Kidney capillary endothelial cell (primary cell): ENCODE measurements at places on chromosomes 4 and X.

- DNase-seq, result no peak
Observed at GRCh38 chr4:154465085-154465484, 26.5 kb downstream of the DCHS2 start.

GRCh38 chr4:109199585-109199984 is 102.9 kb downstream of the COL25A1 start:
- no peak for DNase-seq

- DNase-seq, result no peak
Observed at GRCh38 chr4:81896936-81897335, 425.2 kb upstream of the RASGEF1B start.

- DNase-seq, result no peak
Observed at GRCh38 chr4:78870056-78870455, 69.2 kb downstream of the PAQR3 start.

GRCh38 chrX:104112326-104112951 is at the start of gene ZCCHC18:
ZCCHC18 (plus strand) TSS chrX:104112523; CDS start chrX:104114112, 1,589 bp downstream.
- peak; percentile 25 for DNase-seq

DNA sequence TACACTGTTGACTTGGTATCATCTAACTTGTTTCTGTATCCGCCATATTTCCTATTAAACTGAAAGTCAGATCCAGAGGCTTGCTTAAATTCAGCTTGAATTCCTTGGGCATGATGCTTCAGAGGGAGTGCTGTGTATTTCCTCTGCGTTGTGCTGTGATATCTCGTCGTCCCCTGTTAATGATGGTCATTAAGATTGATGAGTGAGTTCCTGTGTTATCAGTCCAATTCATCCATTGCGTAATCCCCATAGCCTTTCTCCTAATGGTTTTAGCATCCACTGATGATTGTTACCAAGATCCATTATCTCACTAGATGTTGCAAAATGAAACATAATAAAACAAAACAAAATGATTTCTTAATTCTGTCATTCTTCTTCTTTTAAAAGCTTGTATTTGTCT is 31.3 kb upstream of the CHM start:
- DNase-seq, result no peak

- no peak for DNase-seq
Observed at GRCh38 chr4:154001193-154001592, 212.3 kb upstream of the SFRP2 start.

GRCh38 chrX:20352935-20353336 is 86.2 kb upstream of the RPS6KA3 start:
- no peak for DNase-seq

GRCh38 chr4:113869743-113870375 is 108.3 kb upstream of the CAMK2D start:
- DNase-seq, result no peak

DNA sequence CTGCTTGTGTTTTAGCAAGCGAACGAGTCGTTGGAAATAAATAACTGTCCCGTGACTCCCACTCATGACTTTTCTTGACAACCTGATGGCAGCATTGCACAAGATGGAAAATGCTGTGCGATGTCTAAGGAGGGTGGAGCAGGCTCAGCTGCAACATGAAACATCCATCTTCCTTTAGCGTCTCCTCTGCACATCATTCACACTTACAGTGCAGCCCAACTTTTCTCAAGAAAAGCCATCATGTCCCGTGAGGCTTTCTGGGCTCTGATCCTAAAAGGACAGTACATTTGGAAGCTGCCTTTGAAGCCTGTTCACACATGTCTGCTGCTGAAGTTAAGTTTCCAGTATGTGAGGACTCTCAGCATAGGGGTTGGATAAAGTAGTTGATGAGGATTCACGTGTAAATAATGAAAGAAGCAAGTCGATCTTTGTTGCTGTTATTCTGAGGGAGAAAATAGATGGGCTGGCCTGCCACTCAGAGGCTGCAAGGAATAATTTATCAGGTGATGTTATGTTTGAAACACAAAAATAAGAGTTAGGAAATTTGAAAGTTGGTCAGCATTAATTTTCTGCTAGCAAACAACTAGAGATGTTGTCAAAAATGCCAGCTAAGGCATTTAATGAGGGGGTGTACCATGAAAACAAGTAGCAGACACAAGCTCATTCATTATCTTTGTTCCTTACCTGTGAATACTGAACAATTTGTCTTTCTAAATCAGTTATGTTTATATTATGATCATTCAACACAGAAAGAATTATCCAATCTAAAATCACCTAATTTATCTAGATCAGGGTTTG is 328.7 kb upstream of the ZFP42 start:
- DNase-seq, result no peak

- DNase-seq, result no peak
Observed at GRCh38 chr4:169051761-169052593, 41.9 kb upstream of the CBR4 start.

DNA sequence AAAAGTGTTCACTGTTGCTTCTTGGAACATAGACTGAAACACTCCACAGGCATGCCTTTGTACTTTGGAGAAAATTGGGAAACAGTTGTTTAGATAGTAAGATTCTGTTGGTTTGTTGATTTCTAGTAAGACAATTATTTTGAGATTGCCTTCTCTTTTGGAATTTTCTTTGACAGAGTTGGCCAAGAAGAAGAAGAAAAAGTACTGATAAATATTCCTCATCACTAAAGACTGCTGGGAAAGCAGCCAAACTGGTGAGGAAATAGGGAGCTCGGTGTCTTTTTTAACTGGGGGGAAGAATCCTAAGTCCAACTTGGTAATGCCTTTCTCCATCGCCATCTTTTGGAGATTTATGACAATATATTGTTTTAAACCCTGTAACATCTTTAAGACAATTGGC is 370.7 kb downstream of the GPAT3 start:
- no peak for DNase-seq

- no peak for DNase-seq
Observed at GRCh38 chr4:184648313-184649025, 778 bp downstream of the CASP3 start.

DNA sequence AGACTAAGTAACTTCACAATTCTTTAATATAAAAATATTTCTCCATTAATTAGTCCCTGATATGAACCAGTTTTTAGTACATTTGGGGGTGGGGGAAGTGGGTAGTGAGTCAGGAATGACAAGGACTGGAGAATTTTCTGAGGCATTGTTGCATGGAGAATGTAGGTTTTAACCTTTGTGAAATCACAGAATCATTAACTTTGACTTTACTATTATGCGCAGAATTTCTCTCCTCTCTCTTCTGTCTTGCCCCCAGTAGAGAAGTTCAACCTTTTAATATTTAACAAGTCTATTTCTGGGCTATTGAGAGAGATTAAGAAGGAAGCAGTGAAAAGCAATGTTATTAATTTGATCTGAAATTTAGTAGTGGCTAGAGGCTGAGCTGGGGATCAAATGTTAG is 597.0 kb downstream of the PCDH18 start:
- DNase-seq, result no peak

- no peak for DNase-seq
Observed at GRCh38 chr4:77199276-77199675, 42.3 kb downstream of the CCNG2 start.

DNA sequence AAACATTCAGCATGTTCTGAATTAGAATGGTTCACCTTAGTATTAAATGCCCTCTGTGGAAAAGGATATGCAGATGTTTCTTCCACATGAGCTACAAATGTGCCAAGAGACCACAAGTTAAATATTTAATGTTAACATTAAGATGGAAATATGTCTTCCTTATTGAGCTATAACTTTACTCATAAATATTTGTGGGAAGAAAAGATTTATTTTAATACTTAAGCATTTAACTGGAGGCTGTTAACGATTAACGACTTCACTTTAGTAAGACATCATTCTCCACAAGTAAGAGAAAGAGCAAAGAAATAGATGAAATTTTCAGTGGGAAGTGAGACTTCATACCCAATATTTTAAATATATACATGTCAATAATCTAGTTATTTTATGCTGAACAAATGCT is 1046.0 kb upstream of the GRID2 start:
- no peak for DNase-seq

DNA sequence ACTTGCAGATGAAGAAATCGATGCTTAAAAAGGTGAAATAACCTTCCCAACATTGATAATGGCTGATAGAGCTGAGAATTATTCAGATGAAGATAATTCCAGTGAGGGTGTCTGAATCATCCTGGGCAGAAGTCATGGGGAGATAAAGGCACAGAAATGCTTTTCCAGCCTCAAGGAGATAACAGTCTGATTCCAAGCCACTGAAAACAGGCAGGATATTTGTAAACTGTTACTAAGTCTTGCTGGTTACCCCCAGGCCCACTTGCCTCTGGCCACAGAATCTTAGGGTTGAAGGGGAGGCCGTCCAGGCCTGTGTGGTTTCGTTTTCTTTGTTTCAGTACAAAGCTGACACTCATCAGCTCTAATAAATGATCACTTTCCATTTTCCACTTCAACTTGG is 158.5 kb downstream of the SH3KBP1 start:
- DNase-seq, result no peak

DNA sequence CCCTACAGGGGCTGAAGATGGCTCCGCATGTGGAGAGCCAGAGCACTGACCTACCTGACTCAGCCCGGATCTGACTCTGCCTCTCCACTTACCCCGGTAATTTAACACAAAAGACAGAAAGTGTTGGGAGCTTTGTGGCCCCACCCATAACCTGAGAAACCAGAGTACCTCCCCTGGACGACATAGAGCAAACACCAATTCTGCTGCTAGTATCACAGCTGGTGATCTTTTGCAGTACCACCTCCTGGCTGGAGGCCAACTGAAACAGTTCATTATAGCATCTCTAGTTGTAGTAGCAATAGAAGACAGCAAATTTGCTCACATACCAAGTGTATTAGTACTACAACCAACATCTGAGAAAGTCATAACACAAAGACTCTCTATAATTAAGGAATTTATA is 443.9 kb downstream of the KLHL4 start:
- DNase-seq, result no peak

- DNase-seq, result no peak
Observed at GRCh38 chr4:163621821-163622220, 127.3 kb downstream of the TMA16 start.

- no peak for DNase-seq
Observed at GRCh38 chr4:110025056-110025455, 112.4 kb downstream of the EGF start.

DNA sequence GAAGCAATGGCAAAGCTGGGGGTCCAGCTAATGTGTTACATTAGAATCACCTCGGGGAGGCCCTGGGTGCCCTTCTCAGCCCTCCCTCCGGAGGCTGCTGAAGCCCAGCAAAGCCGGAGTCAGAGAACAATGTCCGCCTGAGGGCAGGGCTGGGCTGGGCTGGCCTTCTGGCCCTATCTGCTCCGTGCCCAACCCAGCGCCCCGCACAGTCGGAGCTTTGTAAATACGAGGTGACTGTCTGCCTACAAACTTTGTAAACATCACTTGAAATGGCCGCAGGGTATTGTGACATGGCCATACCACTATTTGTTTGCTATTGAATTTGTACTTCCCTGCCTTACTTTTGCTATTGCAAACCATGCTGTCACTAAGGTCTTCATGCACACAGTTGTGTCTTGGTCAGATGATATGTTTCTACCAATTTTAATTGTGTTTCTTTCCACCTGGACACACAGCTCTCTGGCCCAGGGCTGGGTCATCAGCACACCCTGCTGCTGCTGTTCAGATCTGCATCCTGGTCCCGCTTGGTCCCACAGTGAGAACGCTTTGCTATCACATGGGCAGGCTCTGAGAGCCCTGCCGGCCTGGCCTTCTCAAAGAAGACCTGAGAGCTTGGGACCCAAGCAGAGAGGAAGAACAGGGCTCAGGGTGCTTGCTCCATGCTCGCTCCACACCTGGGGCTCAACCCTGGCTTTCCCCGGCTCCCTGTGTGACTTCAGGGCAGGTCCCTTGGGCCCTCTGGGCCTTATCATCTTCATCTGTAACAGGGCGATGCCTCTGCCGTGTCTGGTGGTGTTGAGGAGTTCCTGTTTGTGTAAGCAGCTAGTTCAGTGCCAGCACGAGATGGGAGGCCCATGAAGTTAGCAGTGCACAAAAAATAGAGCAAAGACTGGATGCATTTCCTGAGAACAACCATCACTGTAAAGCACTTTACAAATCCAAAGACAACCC is 2.3 kb downstream of the S100P start:
- DNase-seq, result no peak

DNA sequence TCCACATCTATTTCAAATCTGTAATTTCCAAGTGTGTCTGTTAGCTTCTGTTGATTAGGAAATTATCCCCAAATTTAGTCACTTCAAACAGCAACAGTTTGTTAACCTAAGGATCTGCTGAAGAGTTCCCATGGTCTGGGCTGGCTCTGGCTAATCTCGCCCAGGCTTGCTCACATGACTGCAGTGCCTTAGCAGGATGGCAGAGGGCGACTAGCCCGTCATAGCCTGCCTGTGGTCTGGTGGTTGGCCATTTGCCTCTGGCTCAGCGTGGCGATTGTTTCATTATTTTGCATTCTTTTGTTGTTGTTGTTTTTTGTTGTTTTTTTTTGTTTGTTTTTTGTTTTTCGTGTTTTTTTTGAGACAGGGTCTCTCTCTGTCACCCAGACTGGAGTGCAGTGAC is 264.0 kb downstream of the TRIML1 start:
- no peak for DNase-seq

GRCh38 chr4:93084599-93085305 is 743.8 kb upstream of the ATOH1 start:
- no peak for DNase-seq

GRCh38 chr4:165834116-165834515 is 38.9 kb upstream of the TLL1 start:
- DNase-seq, result no peak

GRCh38 chr4:100113732-100114131 is 76.5 kb downstream of the DDIT4L start:
- DNase-seq, result no peak

DNA sequence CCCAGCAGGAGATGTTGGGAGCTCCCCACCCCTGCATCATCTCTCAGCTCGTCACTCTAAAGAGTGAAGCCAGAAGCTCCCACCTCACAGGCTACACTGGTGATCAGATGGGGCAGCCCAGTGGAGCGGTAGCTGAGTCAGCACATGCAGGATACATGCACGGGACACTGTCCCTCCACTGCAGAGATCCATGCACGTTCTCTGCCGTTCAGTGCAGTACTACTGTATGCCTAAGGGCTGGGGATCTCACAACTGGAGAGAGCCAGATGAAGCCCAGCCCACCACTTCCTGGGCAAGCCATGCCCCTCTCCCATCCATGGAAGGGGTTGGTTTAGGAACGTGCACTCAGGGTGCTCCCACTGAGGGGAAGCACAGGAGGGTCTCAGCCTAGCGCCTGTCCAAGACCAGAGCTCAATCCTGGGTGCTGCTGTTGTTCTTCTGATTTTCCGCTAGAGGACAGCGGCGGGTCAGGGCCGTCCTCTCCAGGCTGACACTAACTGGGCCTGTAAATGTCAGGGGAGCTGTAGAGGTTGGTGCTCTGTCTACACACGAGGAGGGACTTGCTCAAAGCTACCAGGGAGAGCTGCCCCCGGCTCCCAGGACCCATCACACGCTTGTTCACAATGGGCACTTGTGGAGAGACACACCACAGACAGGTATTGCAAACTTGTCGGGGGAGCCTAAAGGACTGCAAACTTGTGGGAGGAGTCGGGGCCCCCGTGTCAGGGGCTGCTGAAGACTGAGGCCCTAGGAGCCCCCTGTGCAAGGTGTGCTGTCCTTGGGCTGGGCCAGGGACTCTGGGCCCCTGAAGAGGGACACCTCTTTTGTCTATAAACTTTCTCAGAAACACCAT is 18.2 kb upstream of the ABLIM2 start:
- DNase-seq, result no peak
